SK-MEL-5 (cell line): ENCODE measurements at places on chromosomes 3 and 15. TPM values are rescaled to one million over a fixed set of nuclear protein-coding genes. Genes with fewer than 3 reads are reported as not detected.
A peak's percentile ranks its signal among the peaks of the same experiment; 100 is the strongest.

DNA sequence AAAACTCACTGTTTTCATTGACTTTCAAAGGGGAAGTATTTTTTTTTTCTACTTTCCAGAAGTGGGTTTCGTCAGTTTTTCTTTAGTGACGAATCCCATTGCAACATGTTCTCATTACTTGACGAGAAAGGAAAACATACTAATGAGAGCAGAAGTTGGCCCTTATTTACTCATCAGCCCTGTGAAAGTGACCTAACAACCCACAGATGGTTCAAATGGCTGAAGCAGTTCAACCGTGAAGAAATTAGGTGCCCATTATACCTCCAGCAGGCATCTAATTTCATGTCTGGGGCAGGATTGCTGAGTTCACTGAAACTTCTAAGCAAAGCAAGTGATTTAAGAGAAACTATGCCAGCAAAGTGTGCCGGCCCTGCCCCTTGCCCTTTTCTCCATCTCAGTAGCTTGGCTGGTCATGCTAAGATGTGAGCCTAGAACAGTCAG lies 9.0 kb downstream of the AQP9 start:
- DNase-seq: no peak

GRCh38 chr15:25803036-25803435 lies 60.1 kb downstream of the ATP10A start:
- DNase-seq: no peak

- no peak for DNase-seq
Measured at GRCh38 chr3:121870717-121871116, 23.5 kb upstream of the SLC15A2 start.

DNA sequence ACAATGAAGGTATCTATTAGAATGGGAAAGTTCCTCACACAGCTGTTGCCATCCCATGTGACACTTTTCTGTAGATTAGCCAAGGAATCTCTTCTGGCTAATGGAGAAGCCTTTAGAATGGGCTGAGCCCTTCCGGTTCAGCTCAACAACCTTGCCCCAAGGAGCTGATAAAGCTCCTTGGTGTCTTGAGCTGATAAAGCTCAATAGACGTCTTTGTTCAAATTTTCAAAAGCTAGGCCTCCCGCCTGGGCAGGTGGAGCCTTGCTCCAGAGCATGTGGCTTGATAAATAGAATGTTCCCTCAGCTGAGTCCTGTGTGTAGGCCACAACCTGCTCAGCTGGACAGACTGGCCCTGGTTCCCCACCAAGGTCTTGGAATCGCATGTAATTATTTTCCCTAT lies 7.2 kb upstream of the BNIP2 start:
- peak; percentile 32 for DNase-seq

DNA sequence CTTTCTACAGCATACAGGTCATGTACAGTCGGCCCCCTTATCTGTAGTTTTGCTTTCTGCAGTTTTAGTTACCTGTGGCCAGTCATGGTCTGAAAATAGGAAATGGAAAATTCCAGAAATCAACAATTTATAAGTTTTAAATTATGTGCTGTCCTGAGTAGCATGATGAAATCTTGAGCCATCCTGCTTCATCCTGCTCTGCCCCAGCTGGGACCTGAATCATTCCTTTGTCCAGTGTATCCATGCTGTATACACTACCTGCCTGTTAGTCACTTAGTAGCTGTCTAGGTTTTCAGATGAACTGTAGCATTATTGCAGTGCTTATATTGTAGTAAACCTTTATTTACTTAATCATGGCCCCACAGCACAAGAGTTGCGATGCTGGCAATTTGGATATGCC lies 44.8 kb downstream of the AP4E1 start:
- peak; percentile 56 for DNase-seq

DNA sequence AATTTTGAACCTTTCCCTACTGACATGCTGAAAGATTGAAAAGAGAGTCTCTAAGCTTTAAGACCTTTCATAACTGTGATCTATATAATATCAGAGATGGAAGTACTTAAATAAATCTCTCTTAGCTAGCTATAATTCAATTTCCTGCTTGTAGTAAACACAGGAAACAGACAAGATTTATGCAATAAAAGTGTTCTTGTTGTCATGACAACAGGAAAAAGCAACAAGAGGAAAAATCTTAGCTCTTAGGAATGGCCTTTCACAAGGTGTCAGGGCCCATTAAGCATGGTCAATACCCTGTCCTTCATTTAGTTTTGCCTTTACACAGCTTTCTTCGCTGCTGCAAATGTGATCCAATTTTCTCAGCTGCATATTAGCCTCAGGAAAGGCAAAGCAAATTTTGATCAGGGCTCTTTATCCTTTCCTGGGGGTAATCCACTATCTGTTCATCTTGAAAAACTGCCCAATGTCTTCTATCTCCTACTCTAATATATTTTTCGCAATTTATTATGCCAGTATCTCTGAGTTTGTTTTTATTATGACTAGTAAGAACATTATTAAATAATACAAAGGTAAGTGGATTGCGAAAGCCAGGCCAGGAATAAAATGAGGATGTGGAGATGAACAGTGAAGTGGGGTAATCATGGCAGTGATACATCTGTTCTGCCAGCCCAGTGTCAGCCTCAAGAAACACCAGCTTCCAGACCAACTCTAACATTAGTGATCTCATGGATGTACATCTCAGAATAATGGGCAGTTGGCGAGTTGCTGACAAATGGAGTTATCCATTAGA lies 28.7 kb downstream of the SIDT1 start:
- no peak for DNase-seq

DNA sequence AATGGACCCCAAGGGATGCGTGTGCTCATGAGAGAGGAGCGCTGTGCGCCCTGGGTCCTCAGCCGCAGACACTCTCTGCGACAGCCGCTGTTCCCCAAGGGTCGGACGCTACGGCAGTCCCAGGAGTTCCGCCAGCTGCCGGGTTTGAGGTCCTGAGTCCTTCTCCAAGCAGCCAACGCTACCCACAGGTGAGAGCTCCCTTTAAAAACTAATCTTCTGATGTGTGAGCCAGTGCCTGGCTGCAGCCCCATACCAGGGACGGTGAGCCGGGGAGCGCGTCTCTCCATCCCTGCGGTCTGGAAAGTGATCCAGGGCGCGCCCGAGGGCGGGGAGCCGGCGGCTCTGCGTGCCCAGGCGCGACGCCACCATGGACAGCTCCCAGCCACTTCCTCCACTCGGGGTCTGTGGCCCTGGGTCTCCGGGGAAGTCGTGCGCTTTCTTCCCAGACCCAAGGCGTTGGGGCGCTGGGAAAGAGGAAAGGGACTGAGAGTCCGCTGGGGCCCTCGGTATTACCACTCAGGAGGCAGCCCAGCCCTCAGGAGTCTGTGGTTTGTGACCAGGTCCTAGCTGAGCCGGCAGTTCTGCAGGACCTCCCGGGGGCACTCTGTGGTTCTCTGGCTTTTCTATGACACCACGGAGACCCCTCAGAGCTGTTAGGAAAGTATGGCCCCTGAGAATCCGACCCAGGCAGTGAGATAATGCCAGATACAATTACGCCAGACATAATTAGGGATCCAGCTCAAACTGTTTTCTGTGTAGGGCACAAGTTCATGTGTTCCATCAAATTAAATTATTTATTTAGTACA lies 1.4 kb downstream of the CEMIP start:
- DNase-seq: no peak

DNA sequence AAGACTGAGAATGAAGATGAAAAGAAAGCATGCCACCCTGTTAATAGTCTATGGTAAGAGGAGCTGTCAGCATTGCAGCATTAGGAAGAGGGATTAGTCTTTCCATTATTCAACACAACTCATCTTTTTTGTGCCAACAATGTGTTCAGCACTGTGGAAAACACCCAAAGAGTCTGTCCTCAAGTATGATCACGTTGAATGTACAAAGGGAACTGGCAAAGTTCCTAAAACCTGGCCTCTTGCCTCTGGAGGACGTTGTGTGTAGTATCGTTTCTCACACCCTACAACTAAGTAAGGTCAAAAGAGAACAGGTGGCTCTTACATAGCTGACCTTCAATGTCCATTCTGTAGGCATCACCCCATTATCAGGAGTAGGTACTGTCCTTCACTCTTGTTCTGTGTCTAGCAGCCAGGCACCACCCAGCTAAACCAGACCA lies 147.9 kb upstream of the THBS1 start:
- DNase-seq: no peak

GRCh38 chr15:86333819-86334218 lies 254.1 kb downstream of the AGBL1 start:
- DNase-seq: no peak

DNA sequence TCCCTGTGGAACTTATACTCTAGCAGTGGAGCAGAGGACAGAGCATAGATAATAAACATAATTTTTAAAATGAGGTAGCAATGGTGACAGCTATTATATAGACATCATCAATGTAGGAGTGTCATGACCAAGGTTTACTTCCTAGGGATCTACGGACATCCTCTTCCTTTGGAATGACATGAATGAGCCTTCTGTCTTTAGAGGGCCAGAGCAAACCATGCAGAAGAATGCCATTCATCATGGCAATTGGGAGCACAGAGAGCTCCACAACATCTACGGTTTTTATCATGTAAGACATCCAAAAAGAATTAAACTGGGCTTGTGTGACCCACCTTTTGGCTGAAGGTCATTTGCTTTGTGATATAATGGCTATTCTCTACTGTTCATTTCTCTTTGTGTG lies 30.1 kb upstream of the CAPN3 start:
- DNase-seq: peak; percentile 80

GRCh38 chr3:13021141-13022114 lies 51.8 kb downstream of the IQSEC1 start:
- DNase-seq: no peak

GRCh38 chr3:177429771-177430170 lies 232.5 kb upstream of the TBL1XR1 start:
- no peak for DNase-seq

The LRRC57 gene
- total RNA-seq: 11.3 and 12.5 TPM in 2 replicates

The ATP6V1A gene
- total RNA-seq: 94.7 and 94.8 TPM in 2 replicates

The ACAP2 gene
- total RNA-seq: 71.4 and 84.7 TPM in 2 replicates

The ROPN1 gene
- total RNA-seq: 33.4 and 37.8 TPM in 2 replicates

The APPL1 gene
- 34.3 and 36.5 TPM in 2 replicates for total RNA-seq

The RGMA gene
- total RNA-seq: not detected in 2 replicates

The NDN gene
- total RNA-seq: 29.9 and 39.3 TPM in 2 replicates
